ENCODE measurements at places on chromosomes 7 and 10.

DNA sequence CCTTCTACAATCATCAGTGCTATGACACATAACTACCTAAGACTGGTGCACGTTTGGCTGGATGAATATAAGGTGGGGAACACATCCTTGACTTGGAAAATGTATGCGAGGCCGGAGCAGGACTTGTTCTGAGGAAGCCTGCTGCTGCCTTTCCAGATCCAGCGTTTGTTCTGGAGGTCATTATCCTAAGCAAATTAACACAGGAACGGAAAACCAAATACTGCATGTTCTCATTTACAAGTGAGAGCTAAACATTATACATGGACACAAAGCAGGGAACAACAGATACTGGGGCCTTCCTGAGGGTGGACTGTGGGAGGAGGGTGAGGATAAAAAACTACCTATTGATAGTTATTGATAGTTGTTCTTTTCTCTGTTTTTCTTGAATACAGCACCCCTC, 10.8 kb upstream of the GALNT11 start:
- DNase-seq, result no peak

- no peak for DNase-seq
Observed at GRCh38 chr7:30467271-30467670, 11.3 kb downstream of the NOD1 start.

DNA sequence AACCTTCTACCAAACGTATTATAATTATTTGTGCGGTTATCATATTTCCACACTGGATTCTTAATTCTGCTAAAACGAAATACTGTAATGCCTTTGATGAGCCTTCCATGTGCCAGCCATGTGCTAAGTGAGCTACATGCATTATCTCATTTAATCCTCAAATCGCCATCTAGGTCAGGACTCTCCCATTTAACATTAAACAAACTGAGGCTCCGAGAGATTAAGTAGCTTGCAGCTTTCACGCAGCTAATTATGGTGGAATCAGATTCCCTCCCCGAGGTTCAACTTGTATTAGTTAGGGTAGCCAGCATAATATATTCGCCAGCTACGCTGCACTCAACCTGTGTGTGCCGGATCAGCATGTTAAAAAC, 798 bp upstream of the TSPAN33 start:
- DNase-seq, result no peak

- no peak for DNase-seq
Observed at GRCh38 chr7:101823596-101823995, 6.2 kb downstream of the CUX1 start.
